Activated T-cell treated with anti-CD3 and anti-CD28 coated beads for 24 hours (primary cell): ENCODE measurements at places on chromosomes 7 and 10.

DNA sequence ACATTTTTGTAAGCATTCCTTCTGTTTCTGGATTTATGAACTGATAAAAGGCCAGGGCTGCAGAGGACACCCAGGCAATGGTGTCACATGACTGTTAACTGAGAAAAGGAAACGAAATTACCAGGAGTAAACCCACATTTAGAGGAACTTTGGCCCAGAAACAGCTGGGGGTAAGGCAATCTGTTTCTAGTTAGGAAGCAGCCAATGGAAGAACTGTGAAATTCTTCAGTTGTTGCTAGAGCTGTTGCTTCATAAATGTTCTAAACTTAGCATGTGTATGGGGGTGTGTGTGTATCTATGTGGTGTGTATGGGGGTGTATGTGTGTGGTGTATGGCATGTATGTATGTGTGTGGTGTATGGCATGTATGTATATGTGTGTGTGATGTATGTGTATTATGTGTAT lies 11.8 kb upstream of the PDCD4 start:
- DNase-seq: no peak

GRCh38 chr10:133031541-133032125 lies 56.1 kb upstream of the ADGRA1 start:
- no peak for DNase-seq

DNA sequence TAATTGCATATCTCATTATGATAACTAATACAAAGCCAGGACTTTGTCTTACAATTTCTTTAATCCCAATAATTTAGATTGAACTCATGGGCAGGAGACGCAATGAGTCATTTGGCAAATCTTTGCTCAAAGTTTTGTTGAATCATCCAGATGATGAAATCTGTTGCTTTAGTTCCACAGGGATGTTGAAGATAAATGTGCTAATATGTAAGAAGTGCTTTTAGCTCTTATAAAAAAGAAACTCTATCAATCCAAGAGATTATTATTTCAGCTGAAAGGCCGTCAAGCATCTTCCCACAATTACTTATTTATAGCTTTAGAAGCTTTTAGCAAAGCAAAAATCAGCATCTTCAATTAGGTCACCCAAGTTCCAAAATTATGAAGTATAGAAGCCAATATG lies 36.8 kb upstream of the ANK3 start:
- DNase-seq: no peak

DNA sequence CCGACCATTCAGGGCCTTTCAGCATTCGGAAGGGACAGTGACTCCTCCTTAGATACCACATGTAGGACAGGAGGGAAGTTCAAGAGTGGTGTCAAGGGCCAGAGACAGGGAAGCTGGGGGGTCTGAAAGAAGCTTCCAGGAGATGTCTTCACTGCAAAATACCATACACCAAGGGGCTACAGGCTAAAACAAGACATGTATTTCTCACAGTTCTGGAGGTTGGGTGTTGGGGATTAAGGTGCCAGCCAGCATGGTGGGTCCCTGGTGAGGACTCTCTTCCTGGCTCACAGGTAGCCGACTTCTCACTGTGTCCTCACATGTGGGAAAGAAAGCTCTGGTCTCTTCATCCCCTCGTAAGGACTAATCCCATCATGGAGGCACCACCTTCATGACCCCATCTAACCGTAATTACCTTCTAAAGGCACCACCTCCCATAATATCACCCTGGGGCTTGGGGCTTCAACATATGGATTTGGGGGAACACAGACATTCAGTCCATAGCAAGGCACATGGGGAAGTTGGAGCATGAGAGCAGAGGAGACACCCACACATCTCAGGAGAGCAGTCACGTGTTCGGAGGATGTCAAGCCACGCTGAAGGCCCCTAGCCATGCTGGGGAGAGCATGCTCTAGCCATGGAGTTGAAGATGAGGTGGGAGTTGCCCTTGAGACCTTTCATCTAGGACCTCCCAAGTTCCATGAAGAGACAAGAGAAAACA lies 73.9 kb upstream of the GDF10 start:
- no peak for DNase-seq

DNA sequence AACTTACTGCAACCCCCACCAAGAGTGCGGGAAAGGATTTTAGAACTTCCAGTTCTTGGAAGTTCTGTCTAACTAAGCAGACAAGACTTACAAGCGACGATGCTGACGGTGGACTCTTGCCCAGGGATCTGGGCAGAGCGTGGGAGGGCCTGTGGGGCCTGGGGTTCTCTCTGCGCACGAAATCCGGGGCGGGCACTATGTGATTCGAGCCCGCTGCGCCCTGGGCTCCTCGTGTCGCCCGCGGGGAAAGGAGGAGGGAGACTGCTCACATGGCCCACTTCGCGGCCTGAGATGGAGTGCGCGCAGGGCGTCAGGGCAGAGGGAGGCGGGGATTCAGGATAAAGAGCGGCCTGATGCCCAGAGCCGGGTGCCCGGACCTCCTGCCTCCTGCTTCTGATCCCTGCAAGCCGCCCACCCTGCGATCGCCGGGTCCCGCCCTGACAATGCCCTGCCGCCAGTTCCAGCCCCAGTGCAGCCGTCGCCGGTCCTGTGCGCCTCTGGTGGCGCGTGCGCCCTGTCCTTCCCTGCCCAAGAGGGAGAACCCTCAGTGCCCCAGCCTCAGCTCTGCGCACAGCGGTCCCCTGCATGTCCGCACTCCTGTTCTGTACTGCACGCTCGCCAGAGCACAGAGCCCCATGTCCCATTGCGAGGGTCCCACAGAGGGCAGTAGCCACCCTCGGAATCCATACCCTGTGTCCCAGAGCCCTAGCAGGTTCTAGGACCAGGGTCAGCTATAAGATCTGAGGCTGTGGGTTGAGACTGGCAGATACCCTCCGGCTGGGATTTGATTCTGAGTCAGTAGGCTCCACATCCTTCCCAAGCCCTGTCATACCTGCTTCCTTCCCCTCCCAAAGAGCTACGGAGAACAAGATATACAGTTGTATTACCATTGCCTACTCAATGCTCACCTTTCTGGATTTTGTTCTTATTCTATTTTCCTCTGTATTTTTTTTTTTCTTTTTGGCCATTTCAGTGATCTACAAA lies 99.4 kb upstream of the TMEM106B start:
- no peak for DNase-seq

GRCh38 chr7:95327356-95327755 lies 3.0 kb upstream of the PON1 start:
- DNase-seq: no peak

DNA sequence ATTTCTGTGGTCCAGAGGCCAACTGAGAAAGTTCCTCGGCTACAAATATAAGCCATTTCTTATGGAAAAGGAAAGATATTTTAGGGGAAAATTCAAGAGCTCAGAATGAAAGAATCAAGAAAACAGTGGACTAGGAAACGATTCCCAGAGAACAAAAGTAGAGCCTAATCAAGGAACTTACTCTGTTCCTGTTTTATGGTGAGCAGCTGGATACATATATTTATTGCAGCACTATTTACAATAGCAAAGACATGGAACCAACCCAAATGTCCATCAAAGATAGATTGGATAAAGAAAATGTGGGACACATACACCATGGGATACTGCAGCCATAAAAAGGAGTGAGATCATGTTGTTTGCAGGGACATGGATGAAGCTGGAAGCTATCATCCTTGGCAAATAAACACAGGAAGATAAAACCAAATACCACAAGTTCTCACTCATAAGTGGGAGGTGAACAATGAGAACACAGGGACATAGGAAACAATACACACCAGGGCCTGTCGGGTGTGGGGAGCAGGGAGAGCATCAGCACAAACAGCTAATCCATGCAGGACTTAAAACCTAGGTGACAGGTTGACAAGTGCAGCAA lies 298.7 kb downstream of the THSD7A start:
- no peak for DNase-seq

GRCh38 chr10:132590094-132590751 lies 52.6 kb downstream of the INPP5A start:
- no peak for DNase-seq

- no peak for DNase-seq
Measured at GRCh38 chr10:105691811-105692210, 1050.7 kb downstream of the SORCS3 start.

DNA sequence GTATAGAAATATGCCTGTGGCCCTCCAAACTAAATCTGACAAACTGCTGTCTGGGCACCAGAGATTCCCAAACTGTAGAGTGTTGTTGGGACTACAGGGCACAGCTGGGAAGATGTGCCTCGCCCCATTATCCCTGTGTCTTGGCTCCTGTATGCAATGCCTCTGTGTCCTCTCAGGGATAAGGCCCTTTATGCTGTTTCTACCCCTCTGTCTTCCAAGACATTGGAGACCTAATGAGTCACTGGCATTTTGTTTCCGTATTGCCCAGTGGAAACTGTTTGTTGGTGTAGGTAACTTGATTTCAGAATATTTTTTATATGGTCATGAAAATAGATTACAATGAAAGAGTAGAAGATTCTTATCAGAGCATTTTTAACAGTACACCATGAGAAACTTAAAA lies 183.2 kb downstream of the GLI3 start:
- DNase-seq: no peak

- no peak for DNase-seq
Measured at GRCh38 chr10:125368146-125368545, 207.8 kb upstream of the CTBP2 start.

DNA sequence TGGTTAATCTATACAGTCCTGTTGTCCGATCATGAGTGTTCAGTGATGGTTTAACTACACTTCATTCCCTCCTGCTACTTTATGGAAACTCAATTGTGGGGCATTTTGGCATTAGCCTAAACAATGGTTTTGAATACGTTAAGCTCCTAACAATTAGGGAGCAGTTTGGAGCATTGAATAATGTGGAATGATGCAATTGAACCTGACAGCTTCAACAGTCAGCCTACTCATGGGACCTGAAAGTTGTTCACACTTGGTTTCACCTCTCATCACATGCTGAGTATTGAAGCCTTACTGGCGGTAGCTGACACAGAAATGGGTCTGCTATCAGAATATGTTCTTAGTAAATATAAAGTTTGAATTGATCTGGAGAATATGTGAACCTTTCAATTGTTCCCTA lies 186.1 kb downstream of the MLLT10 start:
- DNase-seq: no peak

DNA sequence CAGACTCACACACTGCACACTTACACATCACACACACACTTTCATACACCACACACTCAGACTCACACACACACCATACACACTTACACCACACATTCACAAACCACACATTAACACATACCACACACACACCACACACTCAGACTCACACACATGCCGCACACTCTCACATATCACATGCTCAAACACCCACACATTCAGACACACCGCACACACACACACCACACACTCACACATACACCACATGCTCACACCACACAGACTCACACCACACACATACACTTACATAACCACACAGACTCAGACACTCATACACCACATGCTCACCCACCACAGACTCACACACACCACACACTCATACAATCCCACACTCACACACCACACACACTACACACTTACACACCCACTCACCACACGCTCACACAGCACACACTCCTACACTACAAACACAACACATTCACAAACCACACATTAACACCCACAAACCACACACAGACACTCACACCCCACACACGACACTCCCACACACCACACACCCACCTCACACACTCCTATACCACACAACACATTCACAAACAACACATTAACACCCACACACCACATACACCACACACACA lies 125.4 kb downstream of the EVX1 start:
- DNase-seq: no peak

DNA sequence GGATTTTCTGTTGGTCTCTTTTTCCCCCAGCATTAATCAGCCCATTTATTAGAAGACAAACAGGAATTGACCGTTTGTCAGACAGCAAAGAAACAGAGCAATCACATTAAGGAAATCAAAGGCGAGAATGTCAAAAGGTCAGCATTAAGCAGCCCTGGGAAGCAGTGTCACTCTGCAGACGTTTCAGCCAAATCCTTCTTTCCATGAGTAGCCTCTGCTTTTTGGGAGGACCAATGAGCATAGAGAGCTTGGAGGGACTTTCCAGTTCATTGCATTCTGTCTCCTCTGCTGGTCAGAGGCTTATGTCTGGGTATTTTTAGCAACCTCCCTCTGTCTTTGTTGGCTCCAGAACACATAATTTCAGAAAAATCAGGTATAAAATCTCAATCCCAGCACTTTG lies 481.4 kb downstream of the GALNT17 start:
- no peak for DNase-seq

DNA sequence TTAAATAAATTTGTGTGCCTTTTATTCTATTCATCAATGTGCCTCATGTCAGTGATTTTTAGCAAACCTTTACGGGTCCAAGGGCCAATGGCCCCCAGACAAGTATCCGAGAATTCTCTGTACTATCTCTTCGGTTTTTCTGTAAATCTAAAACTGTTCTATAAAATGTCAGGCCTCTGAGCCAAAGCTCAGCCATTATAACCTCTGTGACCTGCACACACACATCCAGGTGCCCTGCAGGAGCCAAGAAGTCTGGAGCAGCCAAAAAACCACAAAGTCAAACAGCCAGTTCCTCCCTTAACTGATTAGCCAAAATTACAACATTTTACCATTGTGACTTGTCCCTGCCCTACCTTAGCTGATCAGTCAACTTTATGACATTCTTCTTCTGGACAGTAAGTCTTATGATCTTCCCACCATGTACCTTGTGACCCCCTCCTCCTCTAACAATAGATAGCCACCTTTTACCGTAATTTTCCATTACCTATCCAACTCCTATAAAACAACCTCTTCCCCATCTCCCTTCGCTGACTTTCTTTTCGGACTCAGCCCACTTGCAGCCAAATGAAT lies 363.8 kb downstream of the SEMA3D start:
- no peak for DNase-seq

GRCh38 chr7:116591202-116592040 lies 66.6 kb downstream of the CAV1 start:
- DNase-seq: no peak

GRCh38 chr10:123614888-123615287 lies 51.3 kb upstream of the GPR26 start:
- no peak for DNase-seq

GRCh38 chr7:146645383-146645976 lies 528.9 kb downstream of the CNTNAP2 start:
- DNase-seq: no peak

DNA sequence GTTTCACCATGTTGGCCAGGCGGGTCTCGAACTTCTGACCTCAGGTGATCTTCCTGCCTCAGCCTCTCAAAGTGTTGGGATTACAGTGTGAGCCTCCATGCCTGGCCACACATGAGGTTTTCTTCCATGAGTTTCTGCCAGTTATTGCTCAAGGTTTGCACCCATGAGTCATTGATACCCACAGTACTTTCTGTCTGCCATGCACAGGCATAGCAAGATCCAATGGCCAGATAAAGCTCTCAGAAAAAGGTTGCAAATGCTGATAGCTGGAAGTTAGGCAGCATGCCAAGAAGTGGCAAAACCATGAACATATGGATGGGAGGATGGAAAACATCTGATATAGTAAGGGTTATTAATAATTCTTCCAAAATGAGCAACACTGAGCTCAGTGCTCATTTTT lies 298.7 kb upstream of the NRG3 start:
- no peak for DNase-seq

DNA sequence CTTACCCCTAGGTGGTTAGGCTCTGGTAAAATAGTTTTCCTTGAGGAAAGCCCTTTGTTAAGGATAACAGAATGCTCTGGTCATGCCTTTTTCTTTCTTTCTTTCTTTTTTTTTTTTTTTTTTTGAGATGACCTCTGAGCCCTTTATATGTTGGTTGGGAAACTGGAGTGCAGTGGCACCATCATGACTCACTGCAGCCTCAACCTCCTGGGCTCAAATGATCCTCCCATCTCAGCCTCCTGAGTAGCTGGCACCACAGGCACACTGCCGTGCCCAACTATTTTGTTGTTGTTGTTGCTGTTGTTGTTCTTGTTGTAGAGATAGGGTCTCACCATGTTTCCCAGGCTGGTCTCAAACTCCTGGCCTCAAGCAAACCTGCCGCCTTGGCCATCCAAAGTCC lies 27.4 kb downstream of the NACAD start:
- no peak for DNase-seq

GRCh38 chr10:98186681-98187080 lies 52.2 kb downstream of the R3HCC1L start:
- no peak for DNase-seq
